ENCODE measurements at places on chromosomes 7 and 10.

GRCh38 chr7:158774952-158775351 is 54.4 kb downstream of the ESYT2 start:
- no peak for DNase-seq

- DNase-seq: no peak
These were observed 1.3 kb upstream of the TNRC18 start for GRCh38 chr7:5424749-5425506.

DNA sequence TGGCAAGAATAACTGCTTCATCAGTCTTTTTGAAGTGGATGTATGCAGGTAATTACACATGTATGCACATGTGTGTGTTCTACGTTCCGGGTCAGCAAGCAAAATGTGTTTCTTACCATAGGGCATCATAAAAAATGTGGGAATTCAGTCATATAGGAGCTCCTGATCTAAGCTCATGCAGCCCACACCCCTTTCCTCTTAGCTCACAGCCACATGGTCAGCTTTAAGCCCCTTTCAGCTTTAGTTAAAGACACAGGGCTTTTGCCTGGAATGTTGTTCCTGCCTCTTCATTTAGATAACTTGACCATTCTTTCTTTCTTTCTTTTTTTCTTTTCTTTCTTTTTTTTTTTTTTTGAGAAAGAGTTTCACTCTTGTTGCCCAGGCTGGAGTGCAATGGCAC is 258.1 kb downstream of the RPS24 start:
- no peak for DNase-seq

DNA sequence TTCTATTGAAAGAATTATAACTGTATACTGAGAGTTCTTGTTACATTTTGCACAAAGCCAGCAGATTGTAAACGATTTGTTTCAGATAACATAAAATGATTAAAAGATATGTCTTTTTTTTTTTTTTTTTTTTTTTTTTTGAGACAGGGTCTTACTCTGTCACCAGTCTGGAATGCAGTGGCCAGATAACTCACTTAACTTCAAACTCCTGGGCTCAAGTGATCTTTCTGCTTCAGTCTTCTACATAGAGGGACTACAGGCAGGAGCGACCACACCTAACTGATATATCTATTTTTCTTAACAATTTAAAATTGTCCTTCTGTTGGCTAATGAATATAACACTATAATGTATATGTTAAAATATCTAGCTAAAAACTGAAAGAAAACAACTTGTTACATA is 317.3 kb upstream of the CACNA2D1 start:
- no peak for DNase-seq

GRCh38 chr7:94529516-94529915 is 19.9 kb downstream of the CASD1 start:
- no peak for DNase-seq

DNA sequence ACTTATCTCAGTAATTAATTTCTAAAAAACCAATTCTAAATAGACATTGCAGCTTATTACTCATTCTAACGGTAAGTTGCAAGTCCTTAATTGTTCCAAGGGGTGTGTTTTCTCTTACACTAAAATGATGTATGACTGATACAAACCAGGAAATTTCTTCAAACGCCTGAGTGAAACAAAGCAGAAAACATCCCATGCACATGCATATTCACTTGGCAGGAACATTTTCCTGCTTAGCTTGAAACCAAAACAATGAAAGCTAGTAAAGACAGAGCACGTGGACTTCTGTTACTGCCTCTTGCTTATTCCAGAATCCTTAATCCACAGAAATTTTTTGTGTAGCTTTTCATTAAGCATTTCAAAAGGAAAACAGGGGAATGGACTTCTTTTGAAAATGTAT is 187.7 kb downstream of the MTERF1 start:
- no peak for DNase-seq

GRCh38 chr10:4981722-4982471 is 18.7 kb downstream of the AKR1C1 start:
- DNase-seq: no peak

- DNase-seq: no peak
These were observed 57.6 kb downstream of the CNNM2 start for GRCh38 chr10:102975483-102976379.
